H4 (cell line): ENCODE measurements at places on chromosomes 5 and 9. TPM values are rescaled to one million over a fixed set of nuclear protein-coding genes. Genes with fewer than 3 reads are reported as not detected.

Gene SPINK7
- total RNA-seq, result not detected in 2 replicates

Gene FLT4
- total RNA-seq, result 0.04 TPM in 1 of 2 replicates, not detected in the other

DNA sequence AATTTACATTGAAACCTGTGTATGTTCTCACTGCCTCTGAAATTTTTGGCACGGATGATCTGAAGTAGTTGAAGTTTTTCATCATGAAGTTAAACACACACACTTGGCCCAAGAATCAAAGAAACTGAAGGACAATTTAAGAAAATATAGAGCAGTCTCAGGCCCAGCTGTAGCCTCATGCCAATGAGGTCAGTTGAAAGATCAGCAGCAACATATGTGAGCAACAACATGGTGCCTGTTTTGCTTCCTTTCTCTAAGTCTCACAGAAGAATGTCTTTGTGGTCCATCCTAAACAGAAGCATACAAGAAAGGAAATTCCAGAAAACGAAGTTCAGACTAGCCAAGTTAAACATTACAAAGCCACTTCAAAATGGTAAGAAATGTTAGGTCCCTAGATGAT is 1737.2 kb downstream of the MAT2B start:
- no peak for DNase-seq

DNA sequence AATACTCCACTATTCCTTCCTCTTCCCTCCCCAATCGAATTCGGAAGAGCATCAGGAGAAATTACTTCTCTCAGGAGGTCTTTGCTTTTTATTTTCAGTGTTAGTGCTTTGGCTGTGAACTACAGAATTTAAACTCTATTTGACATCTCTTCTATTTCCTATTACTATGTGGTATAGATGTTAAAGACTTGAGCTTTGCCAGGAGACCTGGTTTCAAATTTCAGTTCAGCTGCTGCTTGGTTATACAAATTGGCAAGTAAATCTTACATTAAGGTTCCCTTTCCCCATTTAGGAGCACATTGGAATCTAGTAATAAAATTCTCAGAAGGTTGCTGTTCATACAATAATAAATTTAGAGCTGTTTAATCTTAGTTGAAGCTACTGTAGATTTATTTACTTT is 13.1 kb downstream of the UHRF2 start:
- no peak for DNase-seq

GRCh38 chr9:95910023-95910707 is 34.7 kb downstream of the ERCC6L2 start:
- no peak for DNase-seq
